ENCODE measurements at places on chromosomes 13 and 19.

DNA sequence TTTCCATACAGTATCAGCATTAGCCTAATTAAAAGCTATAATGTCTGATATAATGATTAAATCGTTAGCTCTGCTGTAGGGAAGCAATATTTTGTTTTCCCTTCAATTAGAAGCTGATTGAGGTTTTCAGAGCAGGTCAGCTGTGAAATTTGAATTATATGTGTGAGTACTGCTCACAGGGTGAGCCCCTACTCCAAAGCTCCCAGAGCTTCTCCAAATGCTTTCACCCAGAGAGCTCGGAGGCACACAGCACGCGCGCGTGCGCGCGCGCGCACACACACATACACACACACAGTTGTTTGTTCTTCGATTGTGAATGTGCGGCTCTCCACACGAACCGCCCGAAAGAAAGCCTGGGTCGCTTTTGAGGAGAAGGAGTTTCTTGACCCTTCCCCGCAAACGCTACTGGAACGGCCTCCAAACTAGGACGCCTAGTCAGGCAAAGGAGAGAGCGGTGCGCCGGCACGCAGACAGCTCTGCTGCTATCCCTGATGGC lies 4.8 kb upstream of the SOX1 start:
- DNase-seq = no peak

- DNase-seq = no peak
Measured at GRCh38 chr19:47376589-47377144, 27.6 kb downstream of the DHX34 start.

GRCh38 chr19:57583521-57584416 lies at the start of gene ZIK1:
TSS of gene ZIK1 (plus strand) at chr19:57584145. CDS start at chr19:57584357, 212 bp downstream.
- peak; percentile 81 for DNase-seq

GRCh38 chr13:22031702-22032286 lies 360.9 kb downstream of the FGF9 start:
- DNase-seq = no peak

GRCh38 chr13:24670961-24671381 lies 9.2 kb upstream of the ATP12A start:
- no peak for DNase-seq
